ENCODE measurements at places on chromosomes 4 and X.

GRCh38 chr4:72216539-72217277 is 184.9 kb downstream of the NPFFR2 start:
- no peak overlapping the region for H3K27ac ChIP-seq
- H3K4me3 ChIP-seq = no peak overlapping the region
- no peaks in the 10 kb centered on the region for H3K36me3 ChIP-seq
- no peaks in the 10 kb centered on the region for H3K27me3 ChIP-seq

DNA sequence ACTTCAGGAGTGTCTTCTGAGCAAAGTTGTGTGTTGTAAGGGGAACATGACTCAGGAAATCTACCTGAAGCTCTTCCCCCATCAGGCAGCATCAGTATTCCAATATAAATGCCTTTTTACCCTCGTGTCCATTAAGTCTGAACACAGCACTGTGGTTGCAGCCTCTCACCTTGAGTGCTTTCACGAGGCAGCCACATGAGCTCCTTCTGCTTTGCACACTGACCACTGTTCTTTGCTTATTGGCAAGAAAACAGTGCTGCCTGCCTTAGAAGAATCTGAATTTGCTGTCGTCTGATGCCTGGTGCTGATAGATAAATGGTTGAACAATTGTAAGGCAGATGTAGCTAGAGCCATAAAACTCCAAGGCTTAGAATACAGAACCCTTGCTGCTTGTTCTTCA is 139.6 kb upstream of the WDR1 start:
- no peak overlapping the region for H3K4me3 ChIP-seq
- no peaks in the 10 kb centered on the region for H3K4me1 ChIP-seq
- no peak overlapping the region for H3K27ac ChIP-seq
- no peaks in the 10 kb centered on the region for H3K27me3 ChIP-seq
- no peak for DNase-seq

DNA sequence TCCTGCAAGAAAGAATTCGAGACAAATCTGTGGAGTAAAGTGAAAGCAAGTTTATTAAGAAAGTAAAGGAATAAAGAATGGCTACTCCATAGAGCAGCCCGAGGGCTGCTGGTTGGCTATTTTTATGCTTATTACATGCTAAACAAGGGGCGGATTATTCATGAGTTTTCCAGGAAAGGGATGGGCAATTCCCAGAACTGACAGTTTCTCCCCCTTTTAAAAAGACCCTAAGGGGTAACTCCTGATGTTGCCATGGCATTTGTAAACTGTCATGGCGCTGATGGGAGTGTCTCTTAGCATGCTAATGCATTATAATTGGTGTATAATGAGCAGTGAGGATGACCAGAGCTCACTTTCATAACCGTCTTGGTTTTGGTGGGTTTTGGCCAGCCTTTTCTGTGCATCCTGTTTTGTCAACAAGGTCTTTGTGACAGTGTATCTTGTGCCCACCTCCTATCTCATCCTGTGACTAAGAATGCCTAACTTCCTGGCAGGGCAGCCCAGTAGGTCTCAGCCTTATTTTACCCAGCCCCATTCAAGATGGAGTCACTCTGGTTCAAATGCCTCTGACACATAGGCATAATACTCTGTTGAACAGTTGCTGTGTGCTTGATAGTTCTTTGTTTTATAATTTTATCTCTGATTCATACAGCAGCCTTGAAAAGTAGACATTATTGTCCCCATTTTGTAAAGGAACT is 25.8 kb downstream of the GAB1 start:
- H3K36me3 ChIP-seq = no peaks in the 10 kb centered on the region
- no peak overlapping the region for H3K27ac ChIP-seq
- no peak overlapping the region for H3K4me3 ChIP-seq
- peaks cover 20% of the 10 kb centered on the region for H3K4me1 ChIP-seq

DNA sequence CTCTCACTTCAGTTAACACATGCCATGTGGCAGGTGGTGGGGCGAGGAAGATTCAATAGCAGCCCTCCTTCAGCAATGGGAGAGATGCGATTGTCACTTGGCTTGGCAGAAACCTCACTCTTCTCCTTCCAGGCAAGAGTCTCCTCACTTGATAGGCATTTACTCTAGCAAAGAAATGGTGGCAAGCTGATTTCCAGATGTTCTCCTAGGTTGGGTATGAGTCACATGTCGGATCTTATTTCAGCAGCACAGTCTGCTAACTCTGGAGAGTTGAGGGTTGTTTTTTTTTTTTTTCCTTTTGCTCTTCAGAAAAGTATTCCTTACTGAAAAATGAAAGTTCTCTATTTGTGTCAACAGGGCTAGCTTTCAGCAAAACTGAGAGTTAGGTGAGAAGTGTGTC is 119.5 kb upstream of the CHRDL1 start:
- H3K4me3 ChIP-seq = no peak overlapping the region
- H3K27me3 ChIP-seq = no peaks in the 10 kb centered on the region
- no peaks in the 10 kb centered on the region for H3K4me1 ChIP-seq
- no peaks in the 10 kb centered on the region for H3K36me3 ChIP-seq
- no peak overlapping the region for H3K27ac ChIP-seq

DNA sequence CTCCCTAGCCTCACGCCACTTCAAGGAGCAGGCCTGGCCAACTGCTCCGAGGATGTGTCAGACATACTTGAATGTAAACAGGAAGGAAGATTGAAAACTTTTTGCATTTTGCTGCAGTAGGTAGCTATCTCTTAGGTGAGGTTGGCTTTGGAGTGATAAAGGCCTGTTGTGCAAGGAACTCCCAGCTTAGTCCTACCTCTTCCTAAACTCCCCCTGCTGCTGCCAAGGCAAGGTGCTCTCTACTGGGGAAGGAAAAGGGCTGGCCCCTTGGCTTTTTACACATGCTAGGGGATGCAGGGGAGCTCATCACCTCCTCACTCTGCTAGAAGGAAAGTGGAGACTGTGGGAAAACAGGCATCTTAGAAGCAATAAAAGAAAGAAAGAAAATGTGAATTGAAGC is 10.7 kb upstream of the BRS3 start:
- H3K4me1 ChIP-seq = no peaks in the 10 kb centered on the region
- no peak overlapping the region for H3K4me3 ChIP-seq
- no peaks in the 10 kb centered on the region for H3K36me3 ChIP-seq
- H3K27me3 ChIP-seq = no peaks in the 10 kb centered on the region
- no peak overlapping the region for H3K27ac ChIP-seq

DNA sequence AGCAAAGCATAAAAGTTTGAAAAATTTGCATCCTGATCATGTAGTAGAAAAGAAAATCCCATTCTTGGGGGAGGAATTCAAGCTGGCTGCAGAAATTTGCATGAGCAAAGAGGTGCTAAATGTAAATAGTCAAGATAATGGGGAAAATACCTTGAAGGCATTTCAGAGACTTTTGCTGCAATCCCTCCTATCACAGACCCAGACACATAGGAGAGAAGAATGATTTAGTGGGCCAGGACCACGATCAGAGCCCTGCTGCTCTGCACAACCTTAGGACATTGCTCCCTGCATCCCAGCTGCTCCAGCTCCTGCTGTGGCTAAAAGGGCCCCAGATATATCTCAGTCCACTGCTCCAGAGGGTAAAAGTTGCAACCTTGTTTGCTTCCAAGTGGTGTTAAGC is 1439.7 kb upstream of the AGA start:
- no peaks in the 10 kb centered on the region for H3K36me3 ChIP-seq
- H3K4me3 ChIP-seq = no peak overlapping the region
- DNase-seq = no peak
- H3K4me1 ChIP-seq = no peaks in the 10 kb centered on the region
- H3K27ac ChIP-seq = no peak overlapping the region

DNA sequence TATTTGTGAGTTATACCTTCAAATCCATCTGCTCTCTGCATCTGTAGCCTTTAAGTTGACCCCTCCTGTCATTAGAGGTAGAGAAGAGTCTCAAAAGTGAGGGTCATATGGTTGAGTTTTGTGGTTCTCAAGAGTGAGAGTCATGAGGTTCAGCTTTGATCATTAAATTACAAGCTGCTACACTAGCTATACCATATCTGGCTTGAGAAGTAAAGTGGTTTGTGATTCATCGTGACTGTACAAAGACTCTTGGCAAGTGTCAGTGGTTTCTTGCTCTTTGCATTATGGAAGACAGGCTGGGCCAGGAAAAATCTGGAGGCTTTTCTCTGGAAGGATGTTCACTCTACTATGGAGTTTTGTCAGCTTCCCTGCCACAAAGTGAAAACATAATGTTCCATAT is 170.6 kb downstream of the ZC4H2 start:
- H3K4me1 ChIP-seq = no peaks in the 10 kb centered on the region
- no peaks in the 10 kb centered on the region for H3K36me3 ChIP-seq
- H3K4me3 ChIP-seq = no peak overlapping the region
- no peak for DNase-seq
- H3K27ac ChIP-seq = no peak overlapping the region

GRCh38 chr4:168699224-168699878 is 202.5 kb downstream of the PALLD start:
- H3K27ac ChIP-seq = no peak overlapping the region
- peak; percentile 57 for DNase-seq
- no peak overlapping the region for H3K4me3 ChIP-seq

- H3K4me1 ChIP-seq = no peaks in the 10 kb centered on the region
- no peaks in the 10 kb centered on the region for H3K36me3 ChIP-seq
- DNase-seq = no peak
Measured at GRCh38 chr4:99863-100262, 24.4 kb upstream of the ZNF718 start.

- no peaks in the 10 kb centered on the region for H3K4me1 ChIP-seq
- no peaks in the 10 kb centered on the region for H3K27me3 ChIP-seq
- no peak for DNase-seq
- no peak overlapping the region for H3K4me3 ChIP-seq
Measured at GRCh38 chr4:181690498-181690897, 552.7 kb upstream of the TENM3 start.

GRCh38 chr4:856225-856901 is 30.4 kb upstream of the CPLX1 start:
- H3K27me3 ChIP-seq = no peaks in the 10 kb centered on the region
- no peak overlapping the region for H3K27ac ChIP-seq
- H3K4me3 ChIP-seq = no peak overlapping the region
- H3K4me1 ChIP-seq = no peaks in the 10 kb centered on the region

DNA sequence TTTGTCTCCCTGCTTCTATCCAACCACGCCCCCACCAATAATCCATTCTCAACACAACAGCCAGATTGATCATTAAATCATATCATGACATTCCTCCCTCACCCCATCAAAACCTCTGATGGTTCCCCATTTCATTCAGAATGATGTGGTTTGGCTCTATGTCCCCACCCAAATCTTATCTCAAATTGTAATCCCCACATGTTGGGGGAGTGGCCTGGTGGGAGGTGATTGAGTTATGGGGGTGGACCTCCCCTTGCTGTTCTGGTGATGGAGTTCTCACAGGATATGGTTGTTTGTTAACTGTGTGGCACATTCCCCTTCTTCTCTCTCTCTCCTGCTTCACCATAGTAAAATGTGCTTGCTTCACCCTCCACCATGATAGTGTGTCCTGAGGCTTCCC is 23.3 kb downstream of the TRMT2B start:
- DNase-seq = no peak
- no peak overlapping the region for H3K27ac ChIP-seq

DNA sequence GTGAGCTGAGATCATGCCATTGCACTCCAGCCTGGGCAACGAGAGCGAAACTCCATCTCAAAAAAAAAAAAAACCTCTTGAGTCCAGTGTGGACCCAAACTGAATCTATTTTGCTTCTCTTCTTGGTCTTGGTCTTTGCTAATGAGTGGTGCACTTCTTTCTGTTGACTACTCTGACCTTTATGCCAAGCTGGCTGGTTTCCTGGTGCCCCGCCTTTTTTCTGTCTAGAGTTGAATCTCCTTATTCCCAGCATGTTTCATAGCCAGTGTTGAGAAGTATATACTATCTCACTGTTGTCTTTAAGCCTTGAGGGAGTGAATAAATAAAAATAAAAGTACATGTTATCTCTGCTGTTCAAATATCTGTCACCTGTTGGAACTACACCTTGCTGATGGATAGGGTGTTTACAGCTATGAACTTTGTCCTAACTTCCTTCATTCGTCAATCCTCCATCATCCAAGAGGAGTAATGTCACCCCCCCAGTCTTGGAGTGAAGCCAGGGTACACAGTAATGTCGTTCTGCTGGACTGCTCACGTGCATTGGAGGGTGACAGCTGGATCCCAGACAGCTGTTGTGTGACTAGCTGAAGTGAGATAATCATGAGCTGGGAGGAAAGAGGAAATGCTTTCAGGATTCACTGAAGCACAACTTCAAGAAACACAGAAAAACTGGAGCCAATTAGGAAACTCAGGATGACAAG is 99.3 kb upstream of the PRKG2 start:
- no peaks in the 10 kb centered on the region for H3K4me1 ChIP-seq
- no peak overlapping the region for H3K4me3 ChIP-seq
- no peak for DNase-seq
- H3K36me3 ChIP-seq = no peaks in the 10 kb centered on the region
- H3K27ac ChIP-seq = no peak overlapping the region
